Esophagus squamous epithelium (tissue), 5 donors: ENCODE measurements at places on chromosomes 5 and 9.

- no peaks in the 10 kb centered on the region for H3K36me3 ChIP-seq
- H3K27ac ChIP-seq, result peak overlapping the region; percentile 99
- H3K4me1 ChIP-seq, result peaks cover 88% of the 10 kb centered on the region
- no peaks in the 10 kb centered on the region for H3K27me3 ChIP-seq
- no peak overlapping the region for H3K4me3 ChIP-seq
Measured at GRCh38 chr9:127966416-127967150, 14.2 kb downstream of the EEIG1 start.

- no peaks in the 10 kb centered on the region for H3K36me3 ChIP-seq
- no peak overlapping the region for H3K27ac ChIP-seq
- no peaks in the 10 kb centered on the region for H3K27me3 ChIP-seq
- no peak for DNase-seq
- H3K4me1 ChIP-seq, result no peaks in the 10 kb centered on the region
Measured at GRCh38 chr9:123695386-123695785, 234.5 kb downstream of the DENND1A start.

- no peak overlapping the region for H3K27ac ChIP-seq
- no peaks in the 10 kb centered on the region for H3K27me3 ChIP-seq
- DNase-seq, result no peak
- H3K36me3 ChIP-seq, result no peaks in the 10 kb centered on the region
- no peak overlapping the region for H3K4me3 ChIP-seq
- peaks cover under 1% of the 10 kb centered on the region for H3K4me1 ChIP-seq
Measured at GRCh38 chr5:81388169-81388568, 5.8 kb downstream of the ACOT12 start.

GRCh38 chr9:133322701-133323100 is 13.3 kb downstream of the SURF6 start:
- no peaks in the 10 kb centered on the region for H3K36me3 ChIP-seq
- H3K4me3 ChIP-seq, result no peak overlapping the region
- no peaks in the 10 kb centered on the region for H3K27me3 ChIP-seq
- no peak for DNase-seq

GRCh38 chr5:81226286-81226685 is 6.8 kb upstream of the CKMT2 start:
- H3K36me3 ChIP-seq, result no peaks in the 10 kb centered on the region
- no peak overlapping the region for H3K4me3 ChIP-seq
- H3K27ac ChIP-seq, result no peak overlapping the region
- no peaks in the 10 kb centered on the region for H3K27me3 ChIP-seq

GRCh38 chr9:94920420-94921091 is 194.1 kb downstream of the AOPEP start:
- H3K27me3 ChIP-seq, result no peaks in the 10 kb centered on the region
- peak overlapping the region; percentile 85 for H3K27ac ChIP-seq

GRCh38 chr9:110078604-110079003 is 129.4 kb downstream of the C9orf152 start:
- H3K36me3 ChIP-seq, result no peaks in the 10 kb centered on the region
- peaks cover 31% of the 10 kb centered on the region for H3K4me1 ChIP-seq
- H3K4me3 ChIP-seq, result no peak overlapping the region
- no peak overlapping the region for H3K27ac ChIP-seq
- H3K27me3 ChIP-seq, result no peaks in the 10 kb centered on the region

- H3K4me3 ChIP-seq, result no peak overlapping the region
- no peaks in the 10 kb centered on the region for H3K36me3 ChIP-seq
- H3K4me1 ChIP-seq, result no peaks in the 10 kb centered on the region
- H3K27ac ChIP-seq, result no peak overlapping the region
Measured at GRCh38 chr9:103444176-103444575, 449.0 kb downstream of the CYLC2 start.

- H3K4me3 ChIP-seq, result no peak overlapping the region
- H3K4me1 ChIP-seq, result peaks cover 16% of the 10 kb centered on the region
Measured at GRCh38 chr9:99354104-99354503, 132.0 kb downstream of the SEC61B start.

GRCh38 chr5:40497573-40497972 is 182.1 kb upstream of the PTGER4 start:
- no peak overlapping the region for H3K27ac ChIP-seq
- no peaks in the 10 kb centered on the region for H3K27me3 ChIP-seq
- no peaks in the 10 kb centered on the region for H3K4me1 ChIP-seq
- no peak overlapping the region for H3K4me3 ChIP-seq
- DNase-seq, result no peak
- H3K36me3 ChIP-seq, result no peaks in the 10 kb centered on the region

GRCh38 chr5:125331987-125332598 is 585.7 kb upstream of the ZNF608 start:
- H3K4me1 ChIP-seq, result no peaks in the 10 kb centered on the region
- no peak for DNase-seq
- H3K27me3 ChIP-seq, result no peaks in the 10 kb centered on the region
- H3K36me3 ChIP-seq, result no peaks in the 10 kb centered on the region
- H3K4me3 ChIP-seq, result no peak overlapping the region

DNA sequence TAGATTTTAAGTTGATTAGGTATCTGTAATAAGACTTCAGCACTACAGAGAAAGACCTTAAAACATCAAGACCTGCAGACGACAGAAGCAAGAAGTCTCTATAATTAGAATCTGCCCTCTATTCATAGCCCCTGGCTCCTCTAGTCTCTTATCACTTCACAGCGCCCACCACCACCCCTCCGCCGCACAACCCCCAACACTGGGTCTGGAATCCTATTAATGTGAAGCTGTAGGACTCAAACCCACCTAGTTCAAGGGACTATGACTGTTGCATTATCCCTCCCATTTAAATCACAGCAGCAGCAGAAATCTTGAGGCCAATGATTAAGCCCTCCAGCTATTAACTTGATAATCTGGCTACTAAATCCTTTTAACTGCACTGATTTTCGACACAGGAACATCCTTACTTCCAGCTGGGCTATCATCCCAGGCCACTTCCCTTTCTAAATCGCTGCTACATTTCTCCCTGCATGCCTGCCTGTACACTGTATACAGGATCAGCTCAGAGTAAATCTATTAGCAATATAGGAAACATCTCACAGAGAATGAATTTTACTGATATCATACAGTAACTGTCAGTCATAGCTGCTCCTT is 159.5 kb upstream of the GRAMD2B start:
- no peaks in the 10 kb centered on the region for H3K36me3 ChIP-seq
- H3K4me1 ChIP-seq, result no peaks in the 10 kb centered on the region
- no peak for DNase-seq
- no peak overlapping the region for H3K4me3 ChIP-seq
- H3K27me3 ChIP-seq, result no peaks in the 10 kb centered on the region
- no peak overlapping the region for H3K27ac ChIP-seq

- DNase-seq, result no peak
- no peaks in the 10 kb centered on the region for H3K4me1 ChIP-seq
- no peak overlapping the region for H3K27ac ChIP-seq
- H3K36me3 ChIP-seq, result no peaks in the 10 kb centered on the region
Measured at GRCh38 chr9:137470785-137471184, 11.7 kb upstream of the NSMF start.

GRCh38 chr5:127839496-127840197 is 136.5 kb downstream of the CCDC192 start:
- H3K27ac ChIP-seq, result no peak overlapping the region
- no peaks in the 10 kb centered on the region for H3K4me1 ChIP-seq
- DNase-seq, result no peak
- no peaks in the 10 kb centered on the region for H3K27me3 ChIP-seq
- no peaks in the 10 kb centered on the region for H3K36me3 ChIP-seq

DNA sequence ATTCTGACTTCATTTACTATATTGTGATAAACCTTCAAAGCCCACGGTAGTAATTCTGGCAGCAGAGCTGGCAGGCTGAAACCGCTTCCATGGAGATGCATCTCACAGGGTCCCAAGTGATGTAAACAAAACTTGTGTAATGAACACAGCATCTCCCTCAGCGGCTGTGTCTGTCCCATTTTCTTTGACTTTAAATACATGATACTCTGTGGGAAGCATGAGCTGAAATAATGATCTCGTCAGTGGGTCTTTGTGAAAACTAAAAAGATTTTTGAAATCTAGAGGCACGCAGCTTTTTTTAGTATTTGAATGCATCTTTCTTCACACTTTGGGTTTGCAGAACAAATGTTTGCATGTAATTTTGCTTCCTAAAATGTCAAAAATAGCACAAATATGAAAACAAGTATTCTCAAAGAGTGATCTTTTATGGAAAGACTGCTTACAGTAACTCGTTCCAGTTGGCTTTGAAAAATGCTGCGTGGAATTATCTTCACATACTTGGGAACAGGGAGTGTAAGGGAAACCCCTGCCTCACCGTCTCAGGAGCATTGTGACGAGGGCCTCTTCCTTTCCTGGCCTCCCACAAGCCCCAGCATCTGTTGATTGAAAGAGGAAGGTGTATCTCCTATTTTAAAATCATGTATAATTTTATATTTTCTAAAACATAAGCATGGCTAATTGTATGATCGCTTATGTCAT is 18.1 kb upstream of the LPCAT1 start:
- H3K27ac ChIP-seq, result no peak overlapping the region
- H3K27me3 ChIP-seq, result no peaks in the 10 kb centered on the region
- H3K4me3 ChIP-seq, result no peak overlapping the region

GRCh38 chr9:111854799-111855198 is 41.8 kb upstream of the UGCG start:
- H3K4me1 ChIP-seq, result peaks cover 3% of the 10 kb centered on the region
- DNase-seq, result no peak
- H3K27me3 ChIP-seq, result no peaks in the 10 kb centered on the region
- no peaks in the 10 kb centered on the region for H3K36me3 ChIP-seq
- H3K27ac ChIP-seq, result no peak overlapping the region

- no peaks in the 10 kb centered on the region for H3K36me3 ChIP-seq
- H3K27ac ChIP-seq, result no peak overlapping the region
- DNase-seq, result no peak
- no peak overlapping the region for H3K4me3 ChIP-seq
Measured at GRCh38 chr5:73232266-73233041, 59.5 kb downstream of the TMEM174 start.

GRCh38 chr5:22852807-22853660 is at the start of gene CDH12:
CDH12 (minus strand) TSS chr5:22853344.
- H3K36me3 ChIP-seq, result no peaks in the 10 kb centered on the region
- H3K27me3 ChIP-seq, result no peaks in the 10 kb centered on the region
- DNase-seq, result no peak

- no peaks in the 10 kb centered on the region for H3K36me3 ChIP-seq
- no peak for DNase-seq
- H3K4me3 ChIP-seq, result no peak overlapping the region
- H3K4me1 ChIP-seq, result peaks cover 6% of the 10 kb centered on the region
- peaks cover 51% of the 10 kb centered on the region for H3K27me3 ChIP-seq
Measured at GRCh38 chr5:1017691-1018455, 9.3 kb downstream of the NKD2 start.

GRCh38 chr9:673264-673965 is 168.1 kb upstream of the DMRT1 start:
- no peak overlapping the region for H3K4me3 ChIP-seq
- H3K27ac ChIP-seq, result peak overlapping the region; percentile 72
- H3K36me3 ChIP-seq, result no peaks in the 10 kb centered on the region
- no peak for DNase-seq
- H3K4me1 ChIP-seq, result peaks cover 7% of the 10 kb centered on the region
- no peaks in the 10 kb centered on the region for H3K27me3 ChIP-seq

- H3K36me3 ChIP-seq, result no peaks in the 10 kb centered on the region
- no peak for DNase-seq
- H3K4me3 ChIP-seq, result peak overlapping the region; percentile 14
- peaks cover 98% of the 10 kb centered on the region for H3K4me1 ChIP-seq
Measured at GRCh38 chr9:131709771-131710431, 30.0 kb downstream of the RAPGEF1 start.

DNA sequence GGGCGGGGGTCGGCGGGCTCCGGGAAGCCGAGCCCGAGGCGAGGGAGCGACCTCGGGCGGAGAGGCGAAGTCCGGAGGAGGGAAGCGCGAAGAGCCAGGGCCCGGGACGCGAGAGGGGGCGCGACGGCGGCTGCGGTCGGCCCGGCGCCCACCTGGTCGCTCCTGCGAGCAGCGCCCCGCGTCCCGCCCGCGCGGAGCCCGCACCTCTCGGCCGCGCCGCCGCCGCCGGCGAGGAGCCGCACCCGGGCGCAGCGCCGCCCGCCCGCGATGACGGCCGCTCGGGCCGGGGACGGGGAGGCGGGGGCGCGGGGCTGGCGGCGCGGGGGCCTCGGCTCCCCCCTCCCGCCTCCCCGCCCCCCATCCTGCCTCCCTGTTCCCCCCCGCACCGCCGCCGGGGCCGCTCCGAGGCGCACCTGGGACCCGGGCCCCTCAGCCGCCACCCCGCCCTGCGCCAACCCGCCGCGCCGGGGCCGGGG is 2.6 kb downstream of the NR5A1 start:
- H3K36me3 ChIP-seq, result no peaks in the 10 kb centered on the region
- DNase-seq, result no peak
- peaks cover 37% of the 10 kb centered on the region for H3K27me3 ChIP-seq

DNA sequence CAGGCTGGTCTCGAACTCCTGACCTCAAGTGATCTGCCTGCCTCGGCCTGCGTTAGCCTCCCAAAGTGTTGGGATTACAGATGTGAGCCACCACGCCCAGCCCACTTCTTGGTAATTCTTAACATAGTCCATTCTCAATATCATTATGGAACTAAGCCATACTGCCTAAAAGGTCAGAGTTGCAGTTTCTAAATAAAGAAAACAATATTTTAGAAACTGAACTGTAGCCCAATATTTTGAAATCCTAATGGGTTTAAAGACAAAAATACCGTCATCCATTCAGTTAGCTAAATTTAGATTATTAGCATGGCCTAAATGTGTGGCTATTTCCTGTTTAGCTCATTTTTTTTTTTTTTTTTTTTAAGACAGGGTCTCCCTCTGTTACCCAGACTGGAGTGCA is 99.5 kb downstream of the USP20 start:
- no peaks in the 10 kb centered on the region for H3K27me3 ChIP-seq
- no peak for DNase-seq
- H3K36me3 ChIP-seq, result no peaks in the 10 kb centered on the region
- peak overlapping the region; percentile 79 for H3K27ac ChIP-seq

- no peak overlapping the region for H3K27ac ChIP-seq
- no peak overlapping the region for H3K4me3 ChIP-seq
- no peaks in the 10 kb centered on the region for H3K4me1 ChIP-seq
- peaks cover 24% of the 10 kb centered on the region for H3K27me3 ChIP-seq
- H3K36me3 ChIP-seq, result no peaks in the 10 kb centered on the region
Measured at GRCh38 chr5:174283211-174284005, 237.9 kb downstream of the NSG2 start.

DNA sequence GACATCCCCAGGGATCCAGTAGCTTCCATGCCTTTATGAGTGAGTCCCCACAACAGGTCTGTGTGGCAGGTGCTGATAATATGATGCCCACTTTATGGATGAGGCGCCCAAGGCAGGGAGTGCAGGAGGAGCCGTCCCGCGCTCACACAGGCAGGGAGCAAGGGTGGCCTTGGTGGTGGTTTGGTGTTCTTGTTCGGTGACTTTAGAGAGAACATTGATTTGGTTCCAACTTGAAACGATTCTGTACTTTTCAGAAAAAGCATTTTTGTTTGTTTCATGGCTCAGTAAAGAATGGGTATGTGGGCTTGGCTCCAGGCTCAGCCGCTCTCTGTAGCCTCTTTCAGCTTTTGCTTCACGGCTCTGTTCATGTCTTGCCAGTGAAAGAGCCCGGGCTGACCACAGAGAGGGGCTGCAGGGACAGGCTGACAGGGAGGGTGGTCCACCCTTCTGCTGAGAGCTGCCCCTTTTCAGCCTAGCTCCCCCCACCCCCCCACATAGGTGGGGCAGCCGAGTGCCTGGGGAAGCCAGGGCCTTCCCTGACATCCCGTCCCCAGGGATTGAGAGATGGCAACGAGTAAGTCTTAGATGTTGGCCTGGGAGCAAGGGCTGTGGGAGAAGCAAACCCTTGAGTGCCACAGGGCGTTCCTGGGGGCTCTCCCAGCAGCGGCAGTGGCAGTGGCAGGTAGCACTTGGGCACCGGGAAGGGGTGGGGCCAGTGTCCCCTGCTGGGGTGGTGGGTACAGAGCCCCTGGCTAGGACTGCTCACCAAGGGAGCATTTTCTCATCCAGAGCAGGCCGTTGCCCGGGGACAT is 28.0 kb downstream of the NCS1 start:
- no peaks in the 10 kb centered on the region for H3K36me3 ChIP-seq
- DNase-seq, result no peak
- H3K27me3 ChIP-seq, result no peaks in the 10 kb centered on the region
- no peak overlapping the region for H3K4me3 ChIP-seq
